ENCODE measurements at places on chromosomes 5 and 9.

- DNase-seq = no peak
Observed at GRCh38 chr9:107337676-107338590, 54.9 kb downstream of the RAD23B start.

DNA sequence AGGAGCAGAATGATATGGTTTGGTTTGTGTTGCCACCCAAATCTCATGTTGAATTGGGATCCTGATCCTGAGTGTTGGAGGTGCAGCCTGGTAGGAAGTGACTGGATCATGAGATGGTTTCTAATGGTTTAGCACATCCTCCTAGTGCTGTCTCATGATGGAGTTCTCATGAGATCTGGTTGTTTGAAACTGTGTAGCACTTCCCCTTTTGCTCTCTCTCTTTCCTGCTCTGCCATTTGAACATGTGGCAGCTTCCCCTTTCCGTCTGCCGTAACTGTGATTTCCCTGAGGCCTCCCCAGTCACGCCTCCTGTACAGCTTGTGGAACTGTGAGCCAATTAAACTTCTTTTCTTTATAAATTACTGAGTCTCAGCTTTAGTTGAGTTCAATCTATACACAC lies 756.8 kb upstream of the CDH6 start:
- peak; percentile 50 for DNase-seq

DNA sequence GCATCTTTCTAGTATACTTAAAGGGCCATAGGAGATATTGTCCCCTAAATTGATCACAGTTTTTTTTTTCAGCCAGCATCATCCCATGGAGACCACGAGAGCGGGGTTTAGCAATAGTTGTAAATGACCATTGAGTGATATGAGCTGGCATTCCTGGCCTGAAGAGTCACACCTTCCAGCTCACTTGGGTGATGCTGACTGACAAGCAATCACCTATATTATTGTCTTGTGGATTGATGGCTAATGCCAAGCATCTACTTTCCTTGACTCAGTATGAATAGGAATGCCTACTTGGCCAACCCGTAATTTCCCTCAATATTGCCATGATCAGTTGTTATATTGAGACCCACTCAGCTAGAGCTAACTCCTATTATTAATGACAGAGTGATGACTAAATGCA lies 70.5 kb downstream of the ADAMTSL1 start:
- no peak for DNase-seq

DNA sequence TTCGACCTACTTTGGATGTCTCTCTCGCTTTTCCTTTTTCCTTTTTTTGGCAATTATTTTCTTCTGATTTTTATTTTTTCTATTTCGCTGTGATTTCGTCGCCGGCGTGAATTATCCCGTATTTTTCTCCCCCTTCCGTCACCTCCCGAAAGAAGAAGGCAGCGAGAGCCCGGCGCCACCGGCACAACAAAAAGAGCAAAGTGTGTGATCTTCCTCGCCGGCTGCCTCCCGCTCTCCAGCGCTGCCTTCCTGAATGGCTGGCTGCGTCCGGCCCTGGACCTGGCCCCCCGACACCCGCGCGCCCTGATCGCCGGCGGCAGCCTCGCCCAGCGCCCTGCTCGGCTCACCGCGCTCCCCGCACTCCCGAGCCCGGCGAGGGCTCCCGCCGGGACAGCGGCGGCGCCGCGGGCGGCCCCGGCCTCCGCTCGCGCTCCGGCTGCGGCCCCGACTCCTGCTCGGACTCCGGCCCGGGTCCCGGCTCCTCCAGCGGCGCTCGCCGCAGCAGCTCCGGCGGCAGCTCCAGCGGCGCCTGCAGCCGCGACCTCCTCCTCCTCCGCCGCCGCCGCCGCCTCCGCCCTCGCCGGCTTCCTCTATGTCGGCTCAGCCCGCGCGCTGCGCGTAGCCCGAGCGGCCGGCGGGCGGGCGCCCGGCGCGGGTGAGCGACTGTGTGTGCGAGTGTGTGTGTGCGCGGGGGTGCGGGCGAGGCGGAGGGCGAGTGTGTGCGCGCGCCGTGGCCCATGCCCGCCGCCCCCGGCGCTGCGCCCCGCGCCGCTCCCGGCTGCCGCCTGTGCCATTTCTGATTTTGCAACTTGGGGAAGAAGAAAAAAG lies 960 bp downstream of the NR2F1 start:
- DNase-seq = no peak

- no peak for DNase-seq
Observed at GRCh38 chr9:136650648-136651047, 12.1 kb upstream of the EGFL7 start.

DNA sequence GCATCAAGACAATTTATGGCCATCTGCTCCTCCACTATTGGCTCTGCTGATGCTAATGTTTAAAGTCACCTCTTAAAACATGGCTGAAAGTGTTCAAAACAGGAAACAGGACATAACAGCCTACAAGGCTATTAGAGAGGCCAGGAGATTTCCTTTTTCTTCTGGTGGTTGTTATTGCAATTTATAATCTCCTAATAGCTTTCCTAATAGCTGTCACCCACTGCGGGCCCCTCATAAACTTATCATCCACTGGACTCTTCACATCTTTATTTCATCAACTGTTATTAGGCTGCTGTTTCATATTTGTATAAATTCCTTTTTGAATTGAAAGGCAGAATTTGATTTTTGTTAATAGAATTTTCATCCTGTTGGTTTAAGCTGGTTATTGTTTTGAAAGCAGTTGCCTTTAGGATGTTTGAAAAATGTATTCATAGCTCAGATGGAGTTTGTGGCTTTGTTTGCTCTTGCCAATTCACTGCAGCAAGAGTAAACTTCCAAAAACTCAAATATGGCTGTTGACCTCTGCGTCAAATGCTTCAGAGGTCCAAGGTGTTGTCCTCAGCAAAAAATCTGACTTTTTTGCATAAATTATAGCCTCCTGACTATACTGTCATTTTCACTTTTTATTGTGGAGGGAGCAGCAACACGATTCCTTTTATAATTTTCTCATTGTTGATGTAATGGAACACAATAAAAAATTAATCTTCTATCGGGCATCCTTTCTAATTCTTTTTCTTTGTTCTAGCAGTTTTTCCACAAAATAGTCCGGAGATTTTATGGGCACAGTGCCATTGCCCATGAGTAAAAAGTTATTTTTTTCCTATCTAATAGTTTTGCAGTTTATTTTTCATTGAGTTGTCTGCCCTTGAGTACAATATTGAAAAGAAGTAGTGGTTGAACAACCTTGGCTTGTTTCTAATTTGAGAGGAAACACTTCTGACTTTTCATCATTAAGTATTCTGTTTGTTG lies 69.3 kb downstream of the MAT2B start:
- DNase-seq = no peak

DNA sequence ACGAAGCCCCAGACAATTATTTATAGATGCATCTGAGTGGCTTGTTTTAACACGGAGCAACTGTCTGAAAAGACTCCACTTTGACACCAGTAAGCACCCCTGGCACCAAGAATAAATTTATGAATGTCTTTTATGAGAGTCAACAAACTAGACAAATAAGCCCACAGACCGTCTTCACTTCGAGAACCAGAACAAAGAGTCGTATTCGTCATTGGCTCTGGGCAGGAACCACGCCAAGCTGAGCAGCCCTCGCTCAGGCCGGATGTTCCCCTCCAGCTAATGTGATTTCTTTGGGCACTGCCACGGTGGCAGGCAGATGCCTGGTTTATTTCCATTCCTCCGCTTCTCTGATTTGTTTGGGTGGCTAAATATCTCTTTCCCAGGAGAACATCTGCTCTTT lies 91.9 kb upstream of the STC2 start:
- no peak for DNase-seq

- no peak for DNase-seq
Observed at GRCh38 chr5:106854105-106854687, 816.5 kb downstream of the EFNA5 start.

GRCh38 chr5:104955479-104955878 lies 1392.9 kb upstream of the NUDT12 start:
- no peak for DNase-seq

GRCh38 chr9:24793787-24794186 lies 248.1 kb upstream of the IZUMO3 start:
- DNase-seq = no peak

DNA sequence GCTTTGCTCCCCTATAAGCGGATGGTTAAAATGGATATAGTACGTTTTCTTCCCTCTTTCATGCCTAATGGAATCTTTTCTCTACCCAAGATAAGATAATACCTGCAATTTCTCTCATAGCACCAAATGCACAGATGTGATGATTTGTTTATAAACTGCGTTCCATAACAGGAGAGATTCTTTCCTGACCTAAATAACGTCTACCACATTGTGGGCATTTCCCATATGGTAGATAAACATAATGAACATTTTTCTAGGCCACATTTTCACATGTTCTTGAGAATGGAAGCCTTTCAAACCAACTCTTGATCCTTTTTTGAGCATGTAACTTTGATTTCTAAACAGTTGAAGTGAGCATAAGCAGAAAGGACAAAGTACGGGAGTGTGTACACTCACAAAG lies 448.5 kb downstream of the CSNK1G3 start:
- DNase-seq = no peak

DNA sequence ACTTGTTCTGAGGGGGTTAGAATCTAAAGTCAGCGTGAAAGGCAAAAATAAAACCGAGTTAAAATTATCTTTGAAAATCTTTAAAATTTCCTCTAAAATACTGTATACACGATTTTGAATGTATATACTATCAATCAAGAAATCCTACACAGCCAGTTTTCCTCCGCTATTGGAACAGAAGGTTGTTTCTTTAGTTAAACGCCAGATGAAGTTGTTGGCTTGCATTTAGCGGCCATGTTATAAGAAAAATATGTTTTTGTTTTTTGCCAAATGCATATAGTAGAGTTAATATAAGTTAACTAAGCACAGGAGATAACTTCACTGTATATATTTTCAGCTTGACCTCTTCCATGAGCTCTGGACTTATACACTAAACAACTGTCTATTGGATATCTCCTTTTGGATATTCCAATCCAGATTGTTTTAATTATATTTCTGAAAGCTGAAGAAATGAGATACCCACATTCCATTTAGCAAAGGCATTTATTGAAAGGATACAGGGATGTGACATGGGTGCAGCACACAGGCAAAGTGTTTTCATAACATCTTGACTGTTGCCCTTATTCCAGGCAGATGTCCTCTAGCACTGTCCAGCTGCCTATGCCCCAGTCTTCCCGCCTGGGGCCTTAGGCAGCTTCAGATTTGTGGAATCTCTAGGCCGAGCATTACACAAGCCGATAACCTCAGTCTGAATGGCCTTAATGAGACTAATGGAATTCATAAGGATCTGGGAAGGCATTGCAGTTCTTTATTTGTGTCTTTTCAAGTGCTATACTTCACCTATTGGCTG lies 10.0 kb upstream of the ATG10 start:
- no peak for DNase-seq

- DNase-seq = no peak
Observed at GRCh38 chr9:73714294-73714693, 562.6 kb downstream of the ANXA1 start.

- no peak for DNase-seq
Observed at GRCh38 chr5:24904981-24905517, 260.3 kb upstream of the CDH10 start.

DNA sequence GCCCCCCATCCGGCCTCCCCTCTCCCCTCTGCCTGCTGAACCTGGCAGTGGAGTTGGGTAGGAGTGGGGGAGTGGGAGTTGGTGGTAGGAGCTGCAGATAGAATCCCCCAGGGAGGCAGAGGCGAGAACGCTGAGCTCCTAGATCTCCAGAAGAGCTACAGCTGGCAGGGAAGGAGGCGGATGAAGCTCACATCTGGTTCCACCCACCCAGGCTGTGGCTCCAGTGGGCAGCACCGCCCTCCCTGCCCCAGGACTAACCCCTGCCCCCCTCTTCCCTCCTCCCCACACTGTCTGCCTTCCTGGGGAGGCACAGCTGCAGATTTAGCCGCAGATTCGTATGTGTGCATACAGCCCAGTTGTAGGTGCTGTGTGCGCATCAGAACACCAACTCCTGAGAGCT lies 34.2 kb downstream of the C9orf50 start:
- DNase-seq = no peak

DNA sequence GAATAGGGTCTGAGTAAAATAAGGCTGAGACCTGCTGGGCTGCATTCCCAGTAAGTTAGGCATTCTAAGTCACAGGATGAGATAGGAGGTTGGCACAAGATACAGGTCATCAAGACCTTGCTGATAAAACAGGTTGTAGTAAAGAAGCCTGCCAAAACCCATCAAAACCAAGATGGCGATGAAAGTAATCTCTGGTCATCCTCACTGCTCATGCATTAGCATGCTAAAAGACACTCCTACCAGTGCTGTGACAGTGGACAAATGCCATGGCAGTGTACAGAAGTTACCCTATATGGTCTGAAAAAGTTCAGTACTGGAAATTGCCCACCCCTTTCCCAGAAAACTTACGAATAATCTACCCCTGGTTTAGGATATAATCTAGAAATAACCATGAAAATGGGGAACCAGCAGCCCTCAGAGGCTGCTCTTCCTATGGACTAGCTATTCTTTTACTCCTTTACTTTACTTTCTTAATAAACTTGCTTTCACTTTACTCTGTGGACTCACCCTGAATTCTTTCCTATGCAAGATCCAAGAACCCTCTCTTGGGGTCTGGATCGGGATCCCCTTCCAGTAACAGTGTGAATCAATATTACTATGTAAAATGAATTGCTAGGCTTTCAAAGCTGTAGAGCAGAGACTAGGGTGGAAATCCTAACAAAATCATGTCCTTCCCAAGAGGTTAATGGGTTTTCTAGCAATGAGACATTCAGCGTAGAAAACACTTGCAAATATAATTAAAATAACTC lies 257.8 kb downstream of the KIAA0825 start:
- no peak for DNase-seq

- no peak for DNase-seq
Observed at GRCh38 chr5:173232499-173233346, 2.3 kb downstream of the NKX2-5 start.

DNA sequence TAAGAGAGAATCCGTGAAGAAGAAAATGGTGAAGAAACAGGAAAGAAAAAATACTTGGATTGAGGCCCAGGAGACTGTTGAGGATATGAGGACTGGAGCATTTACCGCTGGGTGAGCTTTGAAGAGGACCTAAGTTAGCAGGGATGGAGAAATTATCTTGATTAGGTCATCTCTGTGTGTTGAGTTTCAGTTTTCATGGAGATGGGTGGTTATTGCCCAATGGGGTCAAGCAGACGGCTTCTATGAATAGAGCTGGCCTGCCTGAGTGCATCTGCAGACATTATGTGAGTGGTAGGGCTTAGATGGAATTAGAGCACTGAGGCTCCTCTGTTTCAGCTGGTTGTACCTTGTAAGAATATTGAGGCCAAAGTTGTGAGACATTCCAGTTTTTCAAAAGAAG lies 245.4 kb upstream of the FBXL7 start:
- DNase-seq = no peak

GRCh38 chr9:124964604-124965003 lies 23.7 kb upstream of the GOLGA1 start:
- peak; percentile 42 for DNase-seq

DNA sequence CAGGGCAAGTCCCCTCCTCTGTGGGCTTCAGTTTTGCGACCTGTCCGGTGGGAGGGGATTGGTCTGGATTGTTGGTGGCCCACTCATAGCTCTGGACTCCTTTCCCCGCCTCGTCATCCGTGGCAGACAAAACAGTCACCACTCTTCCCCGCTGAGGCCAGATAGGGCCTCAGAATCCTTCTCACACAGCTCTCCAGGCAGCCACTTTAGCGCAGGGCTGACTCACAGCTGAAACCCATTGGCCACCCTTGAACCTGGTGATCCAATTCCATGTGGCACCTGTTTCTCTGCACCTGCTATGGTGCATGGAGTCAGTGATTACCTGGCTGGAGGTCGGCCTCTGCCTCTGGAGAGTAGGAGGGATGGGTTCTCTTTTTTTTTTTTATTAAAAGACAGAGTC lies 15.8 kb upstream of the CACFD1 start:
- no peak for DNase-seq

GRCh38 chr5:34580983-34581382 lies 75.1 kb upstream of the RAI14 start:
- no peak for DNase-seq

Data from NAMALWA (cell line).